Hindlimb muscle (tissue), 1 donor: ENCODE measurements at places on chromosomes 12 and 14. TPM values are rescaled to one million over a fixed set of nuclear protein-coding genes. Genes with fewer than 3 reads are reported as not detected.
A peak's percentile ranks its signal among the peaks of the same experiment; 100 is the strongest.

DNA sequence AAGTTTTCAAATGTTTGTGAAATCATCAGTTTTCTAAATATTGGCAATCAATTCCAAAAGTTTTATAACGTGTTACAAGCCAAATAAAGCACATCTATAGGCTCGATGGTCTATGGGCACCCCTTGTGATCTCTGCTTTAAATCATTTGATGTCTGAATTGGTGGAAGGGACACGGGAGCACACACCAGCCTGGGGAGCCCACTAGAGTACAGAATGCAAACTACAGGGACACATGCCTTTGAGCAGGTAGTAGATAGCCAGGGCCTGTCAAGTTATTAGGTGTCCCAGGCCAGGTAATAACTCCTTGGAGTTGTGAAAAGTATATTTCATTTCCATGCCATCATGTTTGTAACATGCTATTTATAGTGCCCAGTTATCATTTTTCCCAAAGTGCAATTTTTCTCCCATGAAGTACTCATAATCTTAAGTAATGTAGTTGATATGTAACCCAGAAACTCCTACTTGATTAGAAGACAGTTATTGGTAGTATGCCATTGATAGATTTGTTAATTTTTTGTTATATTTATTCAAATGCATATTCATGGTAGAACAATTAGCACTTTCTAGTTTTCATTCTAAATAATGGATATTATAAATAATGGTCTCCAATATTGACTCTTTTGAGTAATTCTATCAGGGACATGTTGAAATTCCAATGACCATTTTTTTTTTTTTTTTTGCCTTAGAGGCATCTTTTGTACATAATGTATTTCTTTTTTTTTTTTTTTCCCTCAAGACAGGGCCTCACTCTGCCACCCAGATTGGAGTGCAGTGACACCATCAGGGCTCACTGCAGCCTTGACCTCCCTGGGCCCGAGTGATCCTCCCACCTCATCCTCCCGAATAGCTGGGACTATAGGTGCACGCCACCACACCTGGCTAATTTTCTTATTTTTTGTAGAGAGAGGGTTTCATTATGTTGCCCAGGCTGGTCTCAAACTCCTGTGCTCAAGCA is 96.9 kb upstream of the FGD4 start:
- DNase-seq: no peak

DNA sequence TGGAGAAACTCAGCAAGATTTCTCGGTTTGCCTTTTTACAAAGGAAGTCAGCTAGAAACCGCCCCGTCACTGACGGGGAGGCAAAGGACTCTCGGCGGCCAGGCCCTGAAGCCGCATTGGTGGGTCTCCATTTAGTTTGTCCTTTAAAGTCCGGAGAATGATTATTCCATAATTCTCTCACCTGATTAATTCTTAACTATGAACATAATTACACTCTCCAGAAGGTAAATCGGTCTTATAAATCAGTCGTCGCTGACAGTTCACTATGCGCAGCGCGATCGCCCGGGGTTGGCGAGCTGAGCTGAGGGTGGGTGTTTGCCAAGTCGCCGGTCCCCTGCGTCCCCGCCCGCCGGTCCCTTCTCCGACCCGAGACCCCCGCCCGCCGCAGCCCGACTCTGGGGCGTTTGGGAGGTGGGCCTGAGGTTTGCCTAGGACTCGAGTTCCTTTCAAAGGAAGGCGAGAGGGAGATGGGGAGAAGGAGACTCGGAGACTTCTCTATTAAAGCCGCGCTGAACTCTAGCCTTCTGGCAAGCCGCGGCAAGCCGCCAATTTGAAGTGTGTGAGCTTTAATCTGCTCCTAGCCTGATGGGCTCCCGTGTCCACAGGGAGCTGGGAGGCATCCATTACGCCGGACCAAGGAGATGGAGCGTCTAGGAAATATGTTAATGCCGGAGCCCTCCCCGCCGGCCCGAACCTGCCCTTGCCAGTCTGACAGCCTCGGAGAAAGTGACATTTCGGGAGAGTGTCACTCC is 392.9 kb downstream of the NOVA1 start:
- DNase-seq: peak; percentile 58

DNA sequence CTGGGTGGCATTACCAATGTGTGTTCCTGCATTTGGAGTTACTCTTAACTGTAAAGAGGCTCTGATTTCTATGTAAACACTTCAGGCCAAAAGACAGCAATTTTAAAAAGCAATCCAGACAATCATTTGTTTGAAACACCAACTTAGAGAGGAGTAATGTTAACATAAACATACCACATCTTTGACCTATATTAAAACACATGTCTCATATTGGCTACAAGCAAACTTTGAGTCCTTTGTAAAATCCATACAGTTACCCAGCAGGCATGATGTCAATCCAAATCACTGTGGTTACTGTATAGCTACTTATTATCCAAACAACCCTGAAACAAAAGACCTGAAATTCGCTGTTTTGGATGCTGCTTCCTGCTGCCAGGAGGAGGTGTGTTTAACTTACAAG is 7.5 kb upstream of the G2E3 start:
- DNase-seq: no peak

The CHURC1 gene
- 38.7 TPM for polyA plus RNA-seq

DNA sequence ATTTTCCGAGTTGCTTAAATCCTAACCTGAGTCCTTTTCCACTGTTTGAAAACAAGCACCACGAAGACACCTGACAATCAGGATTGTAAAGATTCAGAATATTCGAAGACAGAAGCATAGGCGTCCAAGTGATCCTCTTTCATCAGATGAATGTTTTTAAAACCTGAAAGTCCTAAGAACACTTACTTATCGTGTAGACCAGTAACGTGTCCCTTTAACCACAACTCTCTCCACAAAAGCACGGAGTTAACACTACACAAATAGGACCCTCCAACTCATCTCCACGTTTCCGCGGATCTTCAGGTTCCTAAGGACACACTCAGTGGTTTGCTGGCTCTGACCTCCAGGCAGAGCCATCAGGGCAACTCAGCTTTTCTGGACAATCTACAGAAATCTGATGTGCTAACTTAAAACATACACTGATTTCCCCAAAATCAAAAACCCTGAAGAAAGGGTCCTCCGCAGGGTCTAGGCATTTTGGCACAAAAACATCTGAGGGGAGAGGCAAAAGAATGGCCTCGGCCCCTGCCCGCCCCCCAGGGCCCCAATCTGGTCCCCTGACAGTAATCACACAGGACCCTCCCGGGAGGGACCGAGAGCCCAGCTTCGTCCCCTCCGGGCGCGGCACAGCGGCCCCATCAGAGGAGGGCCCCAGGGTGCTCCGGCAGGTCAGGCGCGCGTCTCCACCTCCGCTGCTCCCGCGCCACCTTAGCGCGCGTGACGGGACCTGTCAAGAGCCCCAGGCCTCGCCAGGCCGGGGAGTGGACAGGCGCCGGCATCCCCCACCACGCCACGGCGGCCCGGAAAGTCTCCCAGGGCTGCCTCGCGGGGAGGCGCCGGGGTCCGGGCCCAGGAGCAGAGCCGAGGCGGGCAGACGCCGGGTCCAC is 925 bp downstream of the DICER1 start:
- peak; percentile 38 for DNase-seq

DNA sequence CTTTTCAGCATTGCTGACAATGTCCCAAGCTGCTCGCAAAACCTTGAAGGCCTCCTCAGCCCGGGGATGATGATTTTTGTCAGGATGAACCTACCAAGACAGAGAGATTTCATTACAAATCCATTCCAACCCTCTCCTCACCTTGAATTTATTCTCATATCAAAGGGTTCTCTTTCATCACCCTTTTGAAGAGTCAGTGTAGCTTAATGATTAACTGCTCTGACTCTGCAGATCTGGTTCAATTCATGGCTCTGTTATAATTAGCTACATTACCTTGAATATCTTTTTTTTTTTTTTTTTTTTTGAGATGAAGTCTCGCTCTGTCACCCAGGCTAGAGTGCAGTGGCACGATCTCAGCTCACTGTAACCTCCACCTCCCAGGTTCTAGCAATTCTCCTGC is 5.6 kb downstream of the ORMDL2 start:
- no peak for DNase-seq

The SLC10A1 gene
- not detected for polyA plus RNA-seq

DNA sequence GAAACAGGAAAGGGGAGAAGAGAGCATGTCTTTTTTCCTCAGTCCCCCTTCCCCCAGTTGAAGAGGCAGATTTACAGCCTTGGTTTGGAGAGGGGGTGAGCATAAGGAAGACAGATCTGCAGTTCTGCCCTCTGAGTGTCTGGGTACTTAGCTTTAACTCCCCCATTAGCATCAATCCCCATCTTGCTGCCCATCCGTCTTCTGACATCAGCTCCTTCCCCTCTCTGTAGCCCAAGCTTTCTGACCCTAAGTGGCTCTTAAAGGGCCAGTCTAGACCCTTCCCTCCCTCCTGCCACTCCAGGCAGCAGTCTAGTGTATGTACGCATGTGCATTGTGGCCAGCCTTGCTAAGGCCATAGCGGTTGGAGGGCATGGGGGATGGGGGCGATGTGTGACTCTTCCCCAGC is 7.3 kb downstream of the GPR84 start:
- DNase-seq: no peak

The KRT73 gene
- not detected for polyA plus RNA-seq

GRCh38 chr14:87434011-87434410 is 559.0 kb downstream of the GALC start:
- no peak for DNase-seq

The KCNA1 gene
- 0.10 TPM for polyA plus RNA-seq

The CISTR gene
- polyA plus RNA-seq: not detected

DNA sequence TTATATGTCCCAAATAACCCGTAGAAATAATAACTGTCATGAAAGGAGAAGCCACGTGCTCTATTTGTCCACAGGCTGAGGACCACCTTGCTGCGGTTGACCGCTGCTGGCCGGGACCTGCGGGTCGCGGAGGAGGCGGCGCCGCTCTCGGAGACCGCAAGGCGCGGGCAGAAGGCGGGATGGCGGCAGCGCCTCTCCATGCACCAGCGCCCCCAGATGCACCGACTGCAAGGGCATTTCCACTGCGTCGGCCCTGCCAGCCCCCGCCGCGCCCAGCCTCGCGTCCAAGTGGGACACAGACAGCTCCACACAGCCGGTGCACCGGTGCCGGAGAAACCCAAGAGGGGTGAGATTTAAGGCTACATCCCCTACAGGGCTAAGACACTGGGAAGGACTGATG is 21.0 kb downstream of the RPGRIP1 start:
- no peak for DNase-seq

GRCh38 chr12:128170181-128170580 is 96.8 kb upstream of the TMEM132C start:
- no peak for DNase-seq

GRCh38 chr14:22418631-22419030 is 170.4 kb downstream of the DAD1 start:
- no peak for DNase-seq

The OR8S1 gene
- not detected for polyA plus RNA-seq

GRCh38 chr12:131137009-131137835 is 183.5 kb downstream of the ADGRD1 start:
- DNase-seq: no peak

DNA sequence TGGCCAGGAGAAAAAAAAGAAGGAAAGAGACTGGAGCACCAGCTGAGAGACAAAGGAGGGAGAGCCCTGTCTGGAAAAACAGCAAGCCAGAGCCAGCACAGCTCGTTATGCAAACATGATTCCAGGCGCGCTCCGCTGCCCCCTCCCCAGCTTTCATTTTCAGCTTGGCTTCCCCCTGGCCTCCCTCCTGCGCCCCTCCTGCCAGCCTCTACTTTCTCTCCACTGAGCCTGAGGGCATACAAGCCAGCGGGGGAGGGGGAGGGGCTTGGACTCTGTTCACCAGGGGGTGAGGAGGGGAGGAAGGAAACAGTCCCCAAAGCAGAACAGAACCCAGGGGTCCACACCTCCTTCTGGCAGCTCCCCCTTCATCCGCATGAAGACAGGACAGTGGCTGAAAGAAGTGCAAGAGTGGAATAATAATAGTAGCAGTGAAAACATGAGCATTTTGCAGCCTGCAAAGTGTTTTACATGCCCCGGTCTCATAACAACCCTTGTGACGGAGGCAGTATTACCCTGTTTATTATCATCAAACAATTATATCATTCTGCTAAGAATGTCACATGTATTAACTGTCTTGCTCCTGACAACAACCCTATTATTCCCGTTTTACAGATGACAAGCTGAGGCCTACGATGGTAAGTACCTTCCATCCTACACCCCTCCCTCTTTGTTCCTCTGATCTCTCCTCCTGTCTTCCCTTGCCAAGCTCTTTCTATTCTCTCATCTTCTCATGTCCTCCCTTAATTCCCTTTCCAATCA is 24.2 kb downstream of the SMUG1 start:
- no peak for DNase-seq

GRCh38 chr12:28083840-28084678 is 106.2 kb upstream of the CCDC91 start:
- no peak for DNase-seq

The CEBPE gene
- polyA plus RNA-seq: not detected

The RNASE4 gene
- 4.5 TPM for polyA plus RNA-seq

- no peak for DNase-seq
These were observed 21.7 kb downstream of the MGST1 start for GRCh38 chr12:16369156-16369555.

The DENND5B gene
- polyA plus RNA-seq: 23.9 TPM

GRCh38 chr12:28017873-28018255 is 45.3 kb upstream of the PTHLH start:
- no peak for DNase-seq

The PROX2 gene
- polyA plus RNA-seq: 0.71 TPM

DNA sequence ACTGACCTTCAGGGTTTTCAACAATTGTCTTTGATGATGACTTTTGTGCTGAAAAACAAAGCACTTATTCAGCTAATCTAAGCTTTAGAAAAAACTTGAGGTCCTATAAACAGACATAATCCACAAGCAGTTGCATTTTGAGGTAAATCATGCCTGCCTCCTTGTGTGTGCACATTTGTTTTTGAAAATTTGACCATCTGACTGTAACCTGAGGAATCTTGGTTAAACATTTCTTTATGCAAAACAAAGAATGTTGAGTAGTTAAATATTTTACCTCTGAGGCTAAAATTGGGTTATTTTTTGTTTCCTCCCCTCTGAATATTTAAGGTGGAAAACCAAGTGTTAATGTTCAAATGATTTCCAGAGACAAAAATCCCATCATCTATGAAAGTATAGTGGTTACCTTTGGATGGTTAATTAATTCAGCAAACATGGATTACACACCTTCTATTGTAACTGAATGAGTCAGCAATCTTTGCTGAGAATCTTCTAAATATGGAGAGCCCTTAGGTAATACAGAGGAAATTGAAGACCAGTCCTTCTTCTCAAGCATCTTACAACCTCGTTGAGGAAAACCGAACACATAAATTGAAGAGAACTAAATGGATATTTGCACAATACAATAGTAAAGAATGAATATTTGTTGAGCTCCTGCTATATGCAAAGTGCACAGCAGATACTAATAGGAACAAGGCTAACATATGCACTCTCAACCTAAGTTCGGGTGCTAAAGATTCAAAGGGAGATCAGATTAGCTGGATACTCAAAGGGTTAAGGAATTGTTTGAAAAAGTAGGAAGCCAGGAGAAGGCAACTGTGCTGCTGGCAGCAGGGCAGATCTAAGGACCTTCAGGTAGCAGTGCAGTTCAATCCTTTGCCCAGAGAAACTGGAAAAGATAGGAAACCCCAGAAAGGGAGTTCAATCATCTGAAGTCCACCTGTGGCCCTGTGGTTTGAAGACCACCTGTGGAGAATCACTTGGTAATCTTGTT is 115.2 kb downstream of the BMP4 start:
- DNase-seq: no peak

The ZFYVE1 gene
- polyA plus RNA-seq: 15.9 TPM

The EDDM3A gene
- polyA plus RNA-seq: not detected
